ENCODE measurements at places on chromosomes 3 and 15. TPM values are rescaled to one million over a fixed set of nuclear protein-coding genes. Genes with fewer than 3 reads are reported as not detected.

DNA sequence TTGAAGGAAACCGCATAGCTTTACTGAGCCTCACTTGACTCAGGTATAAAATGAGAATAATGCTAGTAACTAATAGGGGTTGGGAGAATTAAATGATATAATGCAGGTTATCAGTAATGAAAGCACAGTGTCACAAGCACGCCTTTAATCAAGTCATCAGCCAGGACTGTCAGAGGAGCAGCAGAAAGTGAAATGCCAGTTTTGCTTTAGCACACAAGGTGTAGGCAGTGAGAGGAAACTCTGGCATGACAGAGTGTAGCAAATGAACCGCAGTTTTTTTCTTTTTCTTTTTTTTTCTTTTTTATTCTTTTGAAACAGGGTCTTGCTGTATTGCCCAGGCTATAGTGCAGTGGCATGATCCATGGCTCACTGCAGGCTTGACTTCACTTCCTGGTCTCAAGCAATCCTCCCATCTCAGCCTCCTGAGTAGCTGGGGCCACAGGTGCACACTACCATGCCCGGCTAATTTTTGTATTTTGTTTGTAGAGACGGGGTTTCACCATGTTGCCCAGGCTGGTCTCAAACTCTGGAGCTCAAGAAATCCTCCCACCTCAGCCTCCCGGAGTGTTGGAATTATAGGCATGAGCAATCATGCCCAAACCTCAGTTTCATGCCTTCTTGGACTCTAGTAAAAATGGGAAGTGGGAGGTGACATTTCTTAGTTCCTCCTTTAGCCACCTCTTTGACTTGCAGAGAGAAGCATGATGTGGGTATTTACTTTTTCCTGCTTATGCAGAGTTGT, 9.7 kb upstream of the SCAANT1 start:
- DNase-seq, result no peak

Gene BFSP2
- not detected for total RNA-seq

GRCh38 chr3:25957026-25957425, 167.1 kb downstream of the OXSM start:
- no peak for DNase-seq

DNA sequence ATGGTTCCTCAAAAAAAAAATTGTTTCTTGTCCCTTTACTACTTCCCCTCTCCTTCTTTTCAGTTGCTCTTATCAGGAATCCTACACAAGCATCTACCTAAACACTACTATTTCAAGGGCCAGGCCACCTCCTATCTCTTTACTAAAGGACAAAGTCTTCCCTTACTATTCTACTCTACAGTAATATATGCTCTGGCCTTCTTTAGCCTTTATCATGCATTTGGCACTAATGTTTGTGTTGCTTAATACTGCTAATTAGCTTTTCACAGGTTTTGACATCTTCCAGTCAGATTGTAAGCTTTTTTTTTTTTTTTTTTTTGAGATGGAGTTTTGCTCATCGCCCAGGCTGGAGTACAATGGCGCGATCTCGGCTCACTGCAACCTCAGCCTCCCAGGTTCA, 5.3 kb downstream of the CEP19 start:
- DNase-seq, result no peak

Gene GRAMD2A
- not detected for total RNA-seq

Measured in activated CD4-positive, alpha-beta T cell treated with anti-CD3 and anti-CD28 coated beads, Interleukin-2, amount 10 ng/mL, durations not matched to agents 7 days and 5 days (primary cell).